Activated CD4-positive, alpha-beta T cell treated with anti-CD3 and anti-CD28 coated beads, Interleukin-2, amount 50 U/mL, for 1 hour (primary cell): ENCODE measurements at places on chromosomes 5 and 9.

DNA sequence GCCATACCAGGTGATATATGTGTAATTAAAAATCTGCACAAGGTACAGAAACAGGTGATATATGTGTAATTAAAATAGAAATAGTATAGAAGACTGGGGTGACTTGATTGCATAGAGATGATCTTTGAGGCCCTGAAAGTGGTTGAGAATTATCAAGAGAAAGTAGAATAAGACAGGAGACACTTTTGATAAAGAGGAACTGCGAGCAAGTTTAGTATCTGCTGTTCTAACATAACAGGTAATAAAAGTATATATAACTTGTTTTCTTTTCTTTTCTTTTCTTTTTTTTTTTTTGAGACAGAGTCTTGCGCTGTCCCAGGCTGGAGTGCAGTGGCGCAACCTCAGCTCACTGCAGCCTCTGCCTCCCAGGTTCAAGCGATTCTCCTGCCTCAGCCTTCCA, 5.4 kb downstream of the SNX2 start:
- DNase-seq = no peak

DNA sequence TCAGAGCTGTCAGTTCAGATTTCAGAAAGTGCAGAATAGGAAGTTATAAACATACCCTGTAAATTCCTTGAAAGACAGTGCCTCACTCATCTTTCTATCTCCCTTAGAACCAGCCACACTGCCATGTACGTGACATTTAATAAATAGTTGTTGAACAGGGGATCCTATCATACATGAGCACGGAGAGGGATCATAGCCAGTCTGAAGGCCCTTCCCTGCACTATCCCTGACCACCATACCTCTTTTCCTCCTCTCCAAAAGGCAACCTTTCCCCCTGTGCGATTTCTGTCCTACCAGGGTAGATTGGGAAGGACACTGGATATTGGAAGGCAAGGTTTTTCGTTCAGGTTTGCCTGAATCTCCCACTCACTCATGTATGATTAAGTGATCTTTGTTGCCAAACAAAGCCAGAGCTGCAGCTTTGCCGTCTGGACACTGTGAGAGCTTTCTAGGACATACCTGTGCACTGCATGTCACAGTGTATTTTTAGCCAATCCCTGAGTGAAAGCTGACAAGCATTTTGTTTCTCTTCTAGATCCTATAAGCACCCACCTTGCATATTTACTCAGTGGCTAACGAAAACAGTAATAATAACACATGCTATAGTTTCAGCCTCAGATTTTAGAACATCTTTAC, 986.5 kb upstream of the WWC1 start:
- no peak for DNase-seq

DNA sequence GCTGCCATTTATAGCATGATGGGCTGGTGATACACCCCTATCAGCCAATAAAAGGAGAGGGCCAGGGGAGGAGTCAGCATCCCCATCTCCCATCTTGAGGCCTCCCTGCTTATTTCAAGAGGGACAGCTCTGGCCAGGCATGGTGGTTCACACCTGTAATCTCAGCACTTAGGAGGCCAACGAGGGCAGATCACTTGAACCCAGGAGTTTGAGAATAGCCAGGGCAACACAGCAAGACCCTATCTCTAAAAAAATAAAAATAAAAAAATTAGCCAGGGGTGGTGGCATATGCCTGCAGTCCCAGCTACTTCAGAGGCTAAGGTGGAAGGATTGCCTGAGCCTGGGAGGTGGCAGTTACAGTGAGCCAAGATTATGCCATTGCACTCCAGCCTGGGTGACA, 9.8 kb downstream of the REXO4 start:
- no peak for DNase-seq

DNA sequence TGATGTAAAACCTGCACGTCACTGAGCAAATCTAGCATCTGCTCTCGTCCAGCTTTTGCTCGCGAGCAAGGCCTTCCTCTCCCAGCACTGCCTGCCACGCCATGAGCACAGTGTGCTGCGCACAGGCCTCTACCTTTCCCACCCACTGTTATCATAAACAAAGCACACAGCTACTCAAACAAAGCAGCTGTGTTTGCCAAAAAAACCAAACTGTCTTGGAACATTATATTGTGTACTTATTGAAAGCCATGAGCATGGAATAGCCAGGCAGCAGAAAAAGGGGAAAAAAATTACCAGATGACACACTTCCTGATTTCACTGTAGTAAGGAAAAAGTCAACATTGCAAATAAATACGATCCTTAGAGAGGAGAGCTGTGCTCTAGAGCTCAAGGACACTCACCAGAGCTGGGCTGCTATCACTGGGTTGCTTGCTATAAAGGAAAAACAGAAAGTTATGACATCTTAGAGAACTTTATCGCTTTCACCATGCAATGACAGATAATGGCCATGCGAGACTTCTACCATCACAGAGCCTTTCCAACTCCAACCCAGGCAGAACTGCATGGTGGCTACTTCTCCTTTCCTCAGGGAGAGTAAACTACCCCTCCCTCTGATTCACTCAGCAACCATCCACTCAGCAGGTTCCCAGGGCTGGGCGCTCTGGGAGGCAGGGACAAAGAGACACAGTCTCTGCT, 69.6 kb downstream of the EPB41L4B start:
- no peak for DNase-seq

DNA sequence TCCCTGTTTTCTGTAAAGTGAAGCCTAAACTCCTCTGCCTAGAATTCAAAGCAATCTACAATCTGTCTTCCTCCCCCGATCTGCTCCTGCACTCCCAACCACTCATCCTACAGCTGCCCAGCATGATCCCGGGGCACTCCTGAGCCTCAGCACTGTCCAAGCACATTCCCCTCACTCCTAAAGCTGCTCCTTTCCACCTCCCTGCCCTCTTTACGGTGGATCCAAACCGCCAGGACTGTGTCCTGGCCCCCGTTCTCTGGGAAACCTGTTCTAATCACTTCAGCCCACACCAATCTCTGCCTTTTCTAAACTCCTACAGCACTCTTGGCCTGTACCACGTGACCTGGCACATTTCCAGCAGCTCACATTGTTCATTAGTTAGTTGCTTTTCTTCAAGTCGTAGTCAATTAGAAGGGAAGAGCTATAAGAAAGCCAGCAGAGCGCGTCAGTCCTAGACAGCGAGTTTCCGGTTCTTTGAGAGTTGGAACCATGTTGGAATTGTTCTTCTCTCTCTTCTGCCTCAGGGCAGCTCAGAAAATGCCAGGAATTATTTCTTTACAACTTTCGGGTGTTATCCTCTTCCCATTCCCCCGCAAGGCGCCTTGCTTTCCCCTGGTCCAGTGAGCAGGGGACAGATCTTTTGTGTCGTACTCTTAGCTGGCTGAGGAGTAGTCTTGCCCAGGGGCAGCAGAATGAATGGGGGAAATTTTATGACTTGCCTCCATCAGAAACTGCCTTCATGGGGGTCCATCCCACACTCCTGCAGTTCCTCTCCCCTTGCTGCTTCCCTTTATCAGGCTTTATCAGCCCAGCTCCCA, 60.7 kb downstream of the NRG2 start:
- no peak for DNase-seq

DNA sequence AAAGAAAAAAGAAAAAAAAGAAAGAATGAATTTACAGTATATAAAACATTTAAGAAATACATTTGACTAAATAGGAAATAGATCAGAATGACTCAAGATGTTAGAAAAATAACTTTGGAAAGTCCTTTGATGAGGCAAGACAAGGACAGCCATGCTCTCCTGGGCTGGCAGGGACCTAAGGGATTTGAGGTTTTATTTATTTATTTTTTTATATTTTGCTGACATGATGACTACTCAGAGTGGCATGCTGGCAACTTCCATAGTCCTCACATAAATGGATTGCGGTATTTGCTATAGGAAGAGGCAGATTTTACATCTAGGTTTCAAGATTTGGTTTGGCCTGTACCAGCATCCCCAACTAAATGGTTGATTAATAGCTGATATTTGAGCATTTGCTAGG, 17.7 kb downstream of the SLC28A3 start:
- no peak for DNase-seq

- DNase-seq = no peak
Measured at GRCh38 chr5:142667831-142668230, 18.1 kb downstream of the FGF1 start.

DNA sequence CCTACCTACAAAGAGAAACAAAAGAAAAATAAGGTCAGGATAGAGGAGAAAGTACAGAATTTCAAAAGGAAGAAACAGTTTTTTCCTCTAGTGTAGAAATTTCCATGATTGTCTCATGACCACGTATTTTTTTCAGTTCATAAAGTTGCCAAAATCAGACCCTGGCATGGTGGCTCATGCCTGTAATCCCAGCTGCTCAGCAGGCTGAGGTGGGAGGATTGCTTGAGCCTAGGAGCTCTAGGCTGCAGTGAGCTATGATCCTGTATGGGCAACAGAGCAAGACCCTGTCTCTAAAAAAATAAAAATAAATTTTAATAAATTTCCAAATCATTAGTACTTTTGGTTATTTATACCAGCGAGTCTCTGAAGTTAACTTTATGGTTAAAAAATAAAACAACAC, 37.8 kb downstream of the CWC27 start:
- no peak for DNase-seq

- no peak for DNase-seq
Measured at GRCh38 chr5:178107756-178108310, 5.5 kb upstream of the N4BP3 start.

DNA sequence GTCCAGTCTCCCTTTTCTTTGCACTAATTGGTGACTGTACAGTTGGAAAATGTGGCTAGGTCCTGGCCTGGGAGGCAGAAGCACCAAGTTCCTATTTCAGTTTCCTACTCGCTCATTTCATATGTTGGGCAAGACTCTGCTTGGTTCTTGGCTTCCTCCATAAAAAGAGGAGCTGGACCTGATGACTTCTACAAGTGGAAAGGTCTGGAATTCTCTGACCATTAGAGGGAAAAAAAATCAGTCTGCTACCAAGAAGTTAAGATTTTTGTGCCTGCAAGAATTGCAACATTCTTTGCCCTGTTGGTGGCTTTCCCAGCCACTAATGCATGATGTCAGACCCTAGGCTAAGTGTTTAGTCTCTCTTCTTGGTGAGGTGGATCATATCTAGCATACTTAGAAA, 91.5 kb downstream of the WDR41 start:
- DNase-seq = no peak

GRCh38 chr5:164098979-164099378, 593.6 kb downstream of the MAT2B start:
- DNase-seq = no peak

GRCh38 chr5:77957516-77957915, 181.4 kb upstream of the TBCA start:
- DNase-seq = no peak

DNA sequence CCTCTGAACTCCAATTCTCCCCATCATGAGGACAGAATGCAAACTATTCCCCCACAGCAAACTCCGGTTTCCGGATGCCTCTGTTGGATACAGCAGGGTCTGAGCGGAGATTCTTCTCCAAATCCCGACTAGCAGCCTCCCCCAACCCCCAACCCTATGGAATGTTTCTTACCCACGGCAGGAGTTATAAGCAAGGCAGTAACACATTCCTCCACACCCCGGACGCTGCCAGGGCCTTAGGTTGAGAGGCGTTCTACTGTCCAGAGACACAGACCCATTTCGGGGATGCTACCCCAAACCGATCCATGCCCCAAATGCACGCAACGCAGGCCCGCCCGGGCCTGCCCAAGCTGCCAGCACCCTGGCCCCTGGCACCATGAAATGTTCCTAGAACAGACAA, 85.6 kb upstream of the LMX1B start:
- no peak for DNase-seq

- no peak for DNase-seq
Measured at GRCh38 chr5:27129926-27130325, 91.5 kb upstream of the CDH9 start.

DNA sequence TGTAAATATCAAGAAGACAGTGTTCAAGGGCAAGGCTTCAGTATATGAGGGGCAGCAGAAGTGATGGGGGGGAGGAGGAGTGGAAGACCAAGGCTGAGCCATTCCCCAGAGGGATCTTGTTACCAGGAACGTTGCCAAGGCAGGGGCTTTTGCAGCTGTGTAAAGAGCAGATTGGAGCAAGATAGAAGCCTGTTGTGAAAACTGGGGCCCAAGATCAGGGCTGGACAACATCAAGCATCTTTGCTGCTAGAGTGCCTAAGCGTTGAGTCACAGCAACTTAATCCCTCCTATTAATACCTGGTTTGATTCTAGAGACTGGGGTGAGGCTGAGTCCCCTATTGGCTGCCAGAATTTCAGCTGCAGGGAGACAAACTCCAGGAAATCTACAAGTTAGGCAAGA, 18.4 kb upstream of the ERCC6L2 start:
- DNase-seq = no peak

DNA sequence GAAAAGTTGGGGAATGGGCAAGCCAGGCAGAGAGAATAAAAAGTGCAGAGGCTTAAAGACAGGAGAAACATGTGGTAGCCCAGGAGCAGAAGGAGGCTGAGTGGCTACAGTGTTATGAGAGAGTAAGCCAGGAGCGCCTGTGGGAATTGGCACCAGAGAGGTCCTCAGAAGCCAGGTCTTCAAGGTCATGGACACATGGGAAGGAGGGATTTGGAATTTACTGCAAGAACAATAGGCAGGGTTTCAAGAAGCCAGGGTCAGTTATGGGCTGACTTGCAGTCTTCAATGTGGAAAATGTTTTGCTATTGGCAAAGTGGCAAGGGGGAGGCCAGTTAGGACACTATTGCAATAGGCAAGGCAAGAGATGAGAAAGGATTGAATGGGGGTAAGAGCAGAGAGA, 29.3 kb downstream of the ERAP1 start:
- DNase-seq = no peak

GRCh38 chr9:116219686-116220085, 66.1 kb downstream of the PAPPA start:
- no peak for DNase-seq

- no peak for DNase-seq
Measured at GRCh38 chr5:128506643-128507042, 31.4 kb downstream of the FBN2 start.

DNA sequence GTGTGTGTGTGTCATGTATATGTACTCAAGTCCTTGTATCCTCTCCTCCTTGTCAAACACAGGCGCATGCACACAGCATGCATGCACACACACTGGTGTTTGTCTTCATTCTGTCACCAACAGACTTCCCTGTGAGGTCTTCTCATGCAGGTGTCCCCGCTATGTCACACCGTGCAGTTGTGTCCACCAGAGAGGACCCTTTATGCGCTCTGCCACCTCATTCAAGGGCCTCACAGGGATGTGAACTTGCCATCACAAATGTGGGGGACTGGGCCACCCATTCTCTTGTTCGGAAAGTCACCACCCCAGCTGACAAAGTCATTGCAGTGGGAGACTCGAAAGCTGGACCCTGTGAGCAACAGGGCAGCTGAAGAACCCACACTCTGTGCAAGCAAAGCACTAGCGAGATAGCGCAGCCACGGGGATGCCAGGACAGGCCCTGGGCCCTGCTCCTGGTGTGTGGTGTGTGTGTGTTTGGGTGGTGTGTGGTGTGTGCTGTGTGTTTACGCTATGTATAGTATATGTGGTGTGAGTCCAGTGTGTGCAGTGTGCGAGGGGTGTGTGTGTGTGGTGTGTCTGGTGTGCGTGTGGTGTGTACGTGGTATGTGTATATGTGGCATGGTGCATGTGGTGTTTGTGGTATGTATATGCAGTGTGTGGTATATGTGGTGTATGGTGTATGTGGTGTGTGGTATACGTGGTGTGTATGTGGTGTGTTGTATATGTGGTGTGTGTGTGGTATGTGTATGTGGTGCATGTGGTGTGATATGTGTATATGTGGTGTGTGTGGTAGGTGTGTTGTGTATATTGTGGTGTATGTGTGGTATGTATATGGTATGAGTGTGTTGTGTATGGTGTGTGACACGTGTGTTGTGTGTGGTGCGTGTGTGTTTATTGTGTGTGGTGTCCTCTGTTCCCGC, 30.9 kb upstream of the NXNL2 start:
- no peak for DNase-seq
